ENCODE measurements at places on chromosomes 5 and 9.

- no peak for DNase-seq
Measured at GRCh38 chr9:86807367-86807976, 139.8 kb downstream of the GAS1 start.

- DNase-seq: no peak
Measured at GRCh38 chr5:77630114-77630680, 8.3 kb downstream of the OTP start.

DNA sequence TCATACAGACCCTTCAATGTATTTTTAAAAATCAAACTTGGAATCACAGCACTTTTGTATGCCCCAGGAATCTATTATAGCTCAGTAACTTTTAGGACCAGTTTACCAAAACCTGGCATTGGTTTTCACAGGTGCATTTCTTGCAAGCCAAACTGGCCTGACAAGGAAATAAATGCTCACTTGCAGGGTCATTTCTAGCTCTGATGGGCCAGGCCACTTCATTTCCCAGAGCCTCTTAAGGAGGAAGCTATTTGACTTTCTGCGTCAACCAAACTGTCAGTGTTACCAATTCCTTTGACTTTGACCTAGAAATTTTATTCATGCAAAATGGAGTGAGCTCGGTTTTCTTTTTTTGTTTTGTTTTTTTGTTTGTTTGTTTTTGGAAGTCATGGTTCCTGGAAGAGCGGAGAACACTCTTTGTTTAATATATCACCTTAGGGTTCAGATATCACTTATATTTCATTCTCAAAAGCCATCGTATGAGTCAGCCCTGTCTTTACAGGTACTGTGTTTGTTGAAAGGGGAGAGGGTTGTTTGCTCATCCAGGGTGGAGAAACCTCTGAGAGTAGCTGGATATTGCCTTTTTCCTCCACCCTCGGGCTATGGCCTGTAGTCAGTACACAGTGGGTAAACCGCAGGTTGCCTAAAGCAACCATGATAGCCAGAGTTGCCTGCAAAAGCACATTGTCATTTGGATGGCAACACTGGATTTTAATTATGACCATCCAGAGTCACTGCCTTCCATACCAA lies 58.9 kb downstream of the GNA14 start:
- no peak for DNase-seq

GRCh38 chr9:137707361-137707760 lies 88.6 kb downstream of the EHMT1 start:
- no peak for DNase-seq

- DNase-seq: no peak
Measured at GRCh38 chr5:74866596-74867162, 492 bp upstream of the FAM169A start.

GRCh38 chr5:138439477-138440158 lies 761 bp downstream of the REEP2 start:
- DNase-seq: no peak

- DNase-seq: no peak
Measured at GRCh38 chr5:91183743-91184142, 199.4 kb downstream of the ARRDC3 start.

GRCh38 chr5:172414531-172415361 lies 39.6 kb downstream of the SH3PXD2B start:
- no peak for DNase-seq

DNA sequence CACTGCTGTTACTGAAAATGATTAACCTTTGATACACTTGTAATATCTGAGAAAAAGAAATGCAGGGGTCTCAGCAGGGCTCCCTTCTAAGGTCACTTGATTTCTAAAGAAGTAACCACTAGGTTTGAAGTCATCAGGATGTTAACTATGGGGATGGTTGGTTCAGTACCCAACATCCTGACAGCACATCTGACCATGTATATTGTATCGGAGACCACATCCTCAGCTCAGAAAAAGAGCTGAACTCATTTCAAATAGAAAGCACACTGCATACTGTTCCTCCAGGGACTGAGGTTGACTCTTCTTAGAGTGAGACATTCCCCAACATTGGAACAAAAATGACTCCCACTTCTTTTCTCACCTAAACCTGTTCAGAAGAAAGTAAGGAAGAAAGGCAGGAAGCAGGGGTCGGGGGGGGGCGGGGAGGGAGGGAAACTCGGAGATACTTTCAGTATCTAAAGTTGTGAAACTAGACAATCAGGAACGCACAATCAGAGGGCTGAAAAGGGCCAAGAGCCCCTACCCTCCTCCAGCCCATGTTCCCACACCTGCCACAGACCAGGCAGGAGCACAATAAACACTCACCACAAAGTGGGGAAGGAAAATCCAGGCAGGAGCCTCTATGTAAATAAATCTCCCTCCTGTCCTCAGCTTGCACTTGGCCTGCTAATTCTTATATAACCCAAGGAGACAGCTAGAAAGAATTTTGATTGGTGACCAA lies 730 bp upstream of the GZMA start:
- no peak for DNase-seq

DNA sequence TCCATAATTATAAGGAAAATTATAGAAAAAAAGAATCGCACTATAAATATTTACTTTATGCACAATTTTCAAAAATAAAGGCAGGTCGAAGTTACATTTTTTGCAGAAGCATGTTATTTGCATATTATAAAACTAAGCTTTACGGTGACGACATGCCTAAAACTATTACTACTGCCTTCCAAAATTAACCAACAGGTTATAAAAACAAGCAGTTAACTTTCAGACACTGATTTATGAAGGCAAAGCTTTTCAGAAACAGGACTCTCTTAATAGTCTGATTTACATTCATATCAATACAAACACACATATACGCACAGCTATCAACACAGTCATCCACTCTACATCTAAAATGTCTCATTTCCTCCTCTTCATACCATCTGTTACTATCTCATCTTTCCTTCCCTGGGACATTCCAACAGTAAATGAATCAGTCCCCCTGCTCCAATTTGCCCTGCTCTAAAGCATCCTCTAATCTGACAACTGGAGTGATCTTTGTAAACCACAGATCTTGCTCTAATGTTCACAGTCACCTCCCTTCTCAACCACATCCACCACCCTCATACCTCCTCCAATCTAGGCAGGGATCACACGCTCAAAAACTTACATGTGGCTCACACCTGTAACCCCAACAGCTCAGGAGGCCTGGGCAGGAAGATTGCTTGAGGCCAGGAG lies 21.6 kb downstream of the FBXW11 start:
- DNase-seq: peak; percentile 8

GRCh38 chr5:36059571-36060419 lies 6.9 kb downstream of the UGT3A2 start:
- DNase-seq: no peak

- DNase-seq: no peak
Measured at GRCh38 chr5:64505769-64506566, at the start of gene RGS7BP. RGS7BP (plus strand) TSS chr5:64506015; CDS start chr5:64506625, 610 bp downstream.
